ENCODE measurements at places on chromosomes 3 and 15.

GRCh38 chr3:191728186-191728585 lies 267.2 kb downstream of the PYDC2 start:
- no peak for DNase-seq

DNA sequence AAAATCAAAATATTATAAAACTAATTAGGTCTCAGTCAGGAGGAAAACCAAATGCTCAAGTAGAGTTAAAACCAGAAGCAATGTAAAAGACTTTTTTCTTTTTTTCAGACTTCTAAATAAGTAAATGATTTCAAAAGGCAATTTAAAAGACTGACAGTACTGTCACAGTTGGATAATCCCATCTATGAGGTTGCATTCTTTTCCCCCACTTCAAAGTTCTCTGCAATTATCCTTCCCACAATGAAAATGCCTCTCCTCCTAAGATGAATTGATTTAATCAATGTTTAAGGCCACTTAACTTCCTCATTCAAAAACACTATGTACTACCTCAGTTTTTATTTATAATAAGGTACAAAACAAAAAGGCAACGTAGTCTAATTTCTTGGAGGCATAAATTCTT lies 8.1 kb downstream of the MRPL3 start:
- DNase-seq = no peak

- DNase-seq = no peak
These were observed 227.5 kb upstream of the COL8A1 start for GRCh38 chr3:99410789-99411311.

DNA sequence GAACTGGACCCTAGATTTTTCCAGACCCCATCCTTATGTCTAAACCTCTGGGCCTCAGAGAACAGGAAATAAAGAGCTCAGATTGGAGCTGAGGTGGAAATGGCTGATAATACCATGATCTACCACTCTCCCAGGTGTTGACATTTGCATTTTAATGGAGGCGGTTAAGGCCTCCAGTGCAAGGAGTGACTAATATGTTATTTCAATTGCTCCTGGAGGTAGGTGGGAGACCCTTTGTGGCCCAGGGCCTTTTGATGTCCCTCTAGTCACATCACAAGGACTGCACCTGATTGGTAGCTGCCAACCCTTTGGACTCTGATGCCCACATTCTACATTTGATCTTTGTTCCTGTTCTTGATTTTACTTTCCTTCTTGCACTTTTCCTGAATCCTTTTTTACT lies 9.0 kb upstream of the ADCY5 start:
- DNase-seq = no peak

DNA sequence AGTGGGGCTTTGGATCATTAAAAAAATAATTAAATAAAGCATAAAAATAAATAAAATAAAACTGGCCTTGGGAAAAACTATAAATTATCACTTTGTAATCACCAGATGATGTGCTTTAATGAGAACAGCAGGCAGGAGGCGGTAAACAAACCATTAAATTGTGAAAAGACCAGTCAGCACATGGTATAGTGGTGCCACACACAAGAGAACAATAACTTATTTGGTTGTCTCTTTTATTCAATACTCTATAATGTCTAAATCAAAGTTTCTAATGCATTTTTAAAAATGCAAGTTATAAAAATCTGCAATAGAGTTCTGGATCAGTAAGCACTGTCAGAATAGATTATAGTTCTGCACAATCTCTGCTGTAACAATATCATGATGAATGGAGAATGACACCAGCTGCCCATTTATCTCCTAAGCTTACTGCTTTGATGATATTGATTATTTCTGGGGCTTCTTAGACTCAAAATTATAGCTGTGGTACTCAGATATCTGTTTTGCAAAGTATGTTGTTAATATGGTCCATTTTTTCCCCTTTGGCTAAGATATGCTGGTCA lies 259.3 kb downstream of the NAALADL2 start:
- no peak for DNase-seq

GRCh38 chr15:60520825-60521368 lies 42.0 kb upstream of the ICE2 start:
- peak; percentile 52 for DNase-seq

- no peak for DNase-seq
These were observed 593 bp downstream of the TMOD2 start for GRCh38 chr15:51751697-51752683.
